Ovary (tissue), 10 donors: ENCODE measurements at places on chromosomes 1 and 21. TPM values are rescaled to one million over a fixed set of nuclear protein-coding genes. Genes with fewer than 3 reads are reported as not detected.
A peak's percentile ranks its signal among the peaks of the same experiment; 100 is the strongest.

DNA sequence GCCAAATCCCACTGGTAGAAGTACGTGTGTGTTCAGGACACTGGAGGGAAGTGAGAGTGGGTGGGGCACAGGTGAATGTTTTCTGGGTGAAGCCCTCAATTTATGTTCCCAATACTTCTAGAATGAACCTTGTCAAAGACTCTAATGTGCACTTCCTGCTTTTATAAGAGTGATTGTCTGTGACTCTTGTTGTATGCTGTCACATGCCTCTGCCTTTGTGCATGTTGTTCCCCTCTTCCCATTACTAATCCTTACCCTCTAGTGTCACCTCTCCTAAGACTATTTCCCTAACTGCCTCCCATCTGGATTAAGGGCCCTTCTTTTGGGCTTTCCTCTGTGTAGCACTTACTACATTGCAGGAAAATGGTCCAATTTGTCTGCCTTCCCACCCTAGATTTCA lies 2.5 kb upstream of the LINGO4 start:
- no peak for DNase-seq

- no peak for DNase-seq
Measured at GRCh38 chr1:211335522-211336157, 9.0 kb downstream of the TRAF5 start.

DNA sequence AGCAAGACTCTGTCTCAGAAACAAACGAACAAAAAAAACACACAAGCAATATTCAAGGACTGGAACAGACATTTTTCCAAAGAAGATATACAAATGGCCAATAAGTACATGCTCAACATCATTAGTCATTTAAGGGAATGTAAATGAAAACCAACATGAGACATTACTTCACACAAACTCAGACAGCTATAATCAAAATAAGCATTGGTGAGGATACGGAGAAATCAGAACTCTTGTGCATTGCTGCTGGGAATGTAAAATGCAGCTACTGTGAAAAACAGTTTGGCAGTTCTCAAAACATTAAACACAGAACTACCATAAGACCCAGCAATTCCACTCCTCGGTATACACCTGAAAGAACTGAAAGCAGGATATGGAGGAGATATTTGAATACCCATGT lies 15.4 kb downstream of the NOL9 start:
- no peak for DNase-seq

- no peak for DNase-seq
Measured at GRCh38 chr21:34298534-34299167, 65.2 kb upstream of the KCNE2 start.

The TCEA3 gene
- 42.0 TPM for total RNA-seq

The SORT1 gene
- total RNA-seq: 5.1 TPM

DNA sequence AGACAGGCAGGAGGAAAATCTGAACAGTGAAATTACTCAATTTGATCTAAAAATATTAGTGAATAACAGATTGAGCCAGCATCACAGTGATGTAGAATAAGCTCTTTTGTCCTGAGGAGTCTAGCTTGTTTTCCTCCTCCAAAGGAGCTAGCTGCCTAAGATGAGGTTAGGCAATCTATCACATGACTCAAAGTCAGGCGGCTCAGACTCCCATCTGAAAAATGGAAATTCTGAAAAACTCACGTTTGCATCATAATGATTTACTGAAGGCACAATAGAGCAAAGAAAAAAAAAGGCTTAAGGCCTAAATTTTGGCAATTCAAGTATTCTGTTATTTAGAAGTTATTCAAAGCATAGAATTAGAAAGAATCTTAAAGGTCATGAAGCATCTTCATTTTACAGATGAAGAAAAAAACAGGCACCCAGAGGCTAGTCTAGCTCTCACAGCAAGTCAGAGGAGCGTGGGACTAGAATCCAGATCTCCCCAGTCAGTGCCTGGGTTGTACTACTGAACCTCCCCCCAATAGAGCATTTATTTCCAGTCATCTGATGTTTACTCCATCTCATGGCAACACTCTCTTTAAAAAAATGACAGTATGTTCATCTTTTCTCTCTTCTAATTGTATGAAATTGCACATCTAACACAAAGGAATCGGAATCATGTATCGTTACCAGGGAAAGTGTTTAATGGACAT lies 62.5 kb upstream of the ATF3 start:
- DNase-seq: no peak

GRCh38 chr1:32363713-32364112 lies 1.4 kb downstream of the TSSK3 start:
- DNase-seq: no peak

DNA sequence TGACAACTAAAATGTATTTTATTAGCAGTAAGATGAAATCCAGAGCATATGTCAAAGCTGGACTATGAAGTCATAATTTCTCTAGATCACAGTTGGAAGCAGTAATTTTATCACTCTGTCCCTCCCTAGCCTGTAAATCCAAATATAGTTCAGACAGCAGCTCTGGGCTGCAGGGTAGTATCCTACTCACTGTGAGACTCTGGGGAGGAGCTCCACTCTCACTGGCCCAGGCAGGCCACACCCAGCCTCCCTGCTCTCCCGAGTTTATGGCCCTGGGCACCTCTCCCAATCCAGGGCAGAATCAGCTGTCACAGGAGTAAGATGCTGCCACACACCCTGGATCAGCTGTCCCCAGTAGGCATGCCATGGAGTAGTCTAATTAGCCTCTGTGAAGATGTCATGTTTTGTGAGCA lies 131.1 kb downstream of the HLCS start:
- no peak for DNase-seq

DNA sequence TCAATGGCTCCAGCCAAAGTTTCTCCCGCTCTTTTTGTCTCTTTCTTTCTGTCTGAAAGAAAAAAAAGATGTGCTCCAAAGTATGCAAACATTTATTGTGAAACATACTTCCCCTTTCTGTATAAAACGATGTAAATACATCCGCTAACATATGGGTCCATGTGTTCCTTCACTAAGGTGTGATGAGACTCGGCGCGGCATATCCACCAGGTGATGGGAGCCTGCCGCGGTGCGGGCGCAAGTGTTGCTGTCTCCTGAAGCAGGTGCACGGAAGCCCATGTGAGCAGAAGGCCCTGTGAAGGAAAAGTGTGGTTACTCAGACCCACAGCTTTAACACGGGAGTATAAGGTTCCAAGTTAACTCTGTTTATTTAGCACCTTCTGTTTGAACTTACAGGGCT lies 466.6 kb upstream of the C1orf87 start:
- no peak for DNase-seq

The RGS13 gene
- total RNA-seq: not detected

- no peak for DNase-seq
Measured at GRCh38 chr1:44323947-44324346, 31.1 kb downstream of the ERI3 start.

The COL8A2 gene
- total RNA-seq: 3.3 TPM

The SPRR2B gene
- 1.2 TPM for total RNA-seq

DNA sequence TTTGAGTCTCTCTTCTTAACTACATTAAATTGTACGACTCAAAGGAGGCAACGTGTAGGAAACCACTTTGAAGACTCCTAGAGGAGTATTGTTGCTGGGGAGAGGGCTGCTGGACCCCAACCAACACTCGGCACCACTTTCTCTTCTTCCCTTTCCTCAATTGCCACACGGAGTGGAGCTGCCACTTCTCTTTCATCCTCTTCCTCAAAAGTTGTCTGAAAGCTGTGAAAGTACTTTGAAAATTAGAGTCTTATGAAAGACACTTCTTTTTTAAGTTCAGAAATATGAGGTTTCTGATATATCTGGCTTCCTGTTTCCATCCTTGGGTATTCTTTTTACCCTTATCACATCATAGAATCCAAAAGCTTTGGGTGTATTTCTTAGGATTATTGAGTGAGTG lies 59.5 kb downstream of the MRPS6 start:
- no peak for DNase-seq

DNA sequence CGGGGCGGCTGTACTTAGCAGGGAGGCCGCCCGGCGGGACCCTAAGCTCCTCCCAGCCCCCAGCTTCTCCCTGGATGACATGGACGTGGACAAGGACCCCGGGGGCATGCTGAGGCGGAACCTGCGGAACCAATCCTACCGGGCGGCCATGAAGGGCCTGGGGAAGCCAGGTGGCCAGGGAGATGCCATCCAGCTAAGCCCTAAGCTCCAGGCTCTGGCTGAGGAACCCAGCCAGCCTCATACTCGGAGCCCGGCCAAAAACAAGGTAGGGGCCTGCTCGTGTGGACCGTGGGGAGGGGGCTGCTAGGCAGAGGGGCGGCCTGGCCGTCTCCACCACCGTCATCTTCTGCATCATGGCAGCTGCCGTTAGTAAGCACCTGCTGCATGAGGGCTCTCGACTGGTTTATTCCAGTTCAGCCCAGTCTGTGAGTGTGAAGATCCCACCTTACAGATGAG lies 9.0 kb downstream of the ARHGEF16 start:
- no peak for DNase-seq

DNA sequence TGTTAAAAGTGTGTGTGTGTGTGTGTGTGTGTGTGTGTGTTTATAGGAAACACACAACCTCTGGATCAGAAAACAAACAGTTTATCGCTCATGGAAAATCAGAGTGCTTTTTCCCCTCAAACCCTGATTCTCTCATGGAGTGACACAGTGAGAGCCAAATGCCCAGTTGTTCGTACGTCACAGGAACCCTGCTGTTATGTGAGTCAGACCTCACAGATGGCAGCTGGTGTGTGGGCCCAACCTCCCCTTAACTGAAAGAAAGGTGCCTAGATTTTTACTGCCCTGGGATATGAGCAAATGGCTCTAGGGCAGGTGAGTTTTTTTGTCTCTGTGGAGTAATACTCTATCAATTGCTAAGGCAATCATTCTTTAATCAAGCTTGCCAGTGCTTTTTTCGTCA lies 1788.1 kb downstream of the BRINP3 start:
- no peak for DNase-seq

GRCh38 chr1:8388732-8389562 lies 71.0 kb downstream of the SLC45A1 start:
- no peak for DNase-seq

The FYB2 gene
- 1.2 TPM for total RNA-seq

The FOXO6 gene
- total RNA-seq: 10.3 TPM

GRCh38 chr1:175409938-175410337 lies 217.4 kb upstream of the KIAA0040 start:
- DNase-seq: no peak

The FAM72B gene
- 0.94 TPM for total RNA-seq

DNA sequence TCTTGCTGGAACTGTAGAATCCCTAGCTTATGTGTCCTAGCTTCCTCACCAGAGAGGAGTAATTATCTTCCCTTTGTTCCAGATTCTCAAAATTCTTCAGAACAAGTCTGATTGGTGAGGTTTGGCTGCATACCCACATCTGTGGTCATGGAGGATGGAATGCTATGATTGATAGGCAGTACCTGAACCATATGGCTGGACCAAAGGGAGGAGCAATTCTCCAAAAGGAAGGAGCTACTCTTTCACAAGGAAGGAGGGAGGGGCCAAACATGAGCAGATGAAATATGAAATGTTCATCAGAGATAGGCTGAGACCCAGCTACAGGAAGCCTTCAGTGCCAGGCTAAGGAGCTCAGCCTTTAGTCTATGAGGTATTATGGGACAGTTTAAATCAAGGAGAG lies 5.0 kb upstream of the RNF19B start:
- no peak for DNase-seq

- no peak for DNase-seq
Measured at GRCh38 chr1:168518201-168518689, 25.6 kb downstream of the XCL2 start.

GRCh38 chr1:247857069-247857984 lies at the start of gene TRIM58:
Gene TRIM58 (plus strand): TSS chr1:247857187. CDS start chr1:247857247, 60 bp downstream.
- DNase-seq: no peak

DNA sequence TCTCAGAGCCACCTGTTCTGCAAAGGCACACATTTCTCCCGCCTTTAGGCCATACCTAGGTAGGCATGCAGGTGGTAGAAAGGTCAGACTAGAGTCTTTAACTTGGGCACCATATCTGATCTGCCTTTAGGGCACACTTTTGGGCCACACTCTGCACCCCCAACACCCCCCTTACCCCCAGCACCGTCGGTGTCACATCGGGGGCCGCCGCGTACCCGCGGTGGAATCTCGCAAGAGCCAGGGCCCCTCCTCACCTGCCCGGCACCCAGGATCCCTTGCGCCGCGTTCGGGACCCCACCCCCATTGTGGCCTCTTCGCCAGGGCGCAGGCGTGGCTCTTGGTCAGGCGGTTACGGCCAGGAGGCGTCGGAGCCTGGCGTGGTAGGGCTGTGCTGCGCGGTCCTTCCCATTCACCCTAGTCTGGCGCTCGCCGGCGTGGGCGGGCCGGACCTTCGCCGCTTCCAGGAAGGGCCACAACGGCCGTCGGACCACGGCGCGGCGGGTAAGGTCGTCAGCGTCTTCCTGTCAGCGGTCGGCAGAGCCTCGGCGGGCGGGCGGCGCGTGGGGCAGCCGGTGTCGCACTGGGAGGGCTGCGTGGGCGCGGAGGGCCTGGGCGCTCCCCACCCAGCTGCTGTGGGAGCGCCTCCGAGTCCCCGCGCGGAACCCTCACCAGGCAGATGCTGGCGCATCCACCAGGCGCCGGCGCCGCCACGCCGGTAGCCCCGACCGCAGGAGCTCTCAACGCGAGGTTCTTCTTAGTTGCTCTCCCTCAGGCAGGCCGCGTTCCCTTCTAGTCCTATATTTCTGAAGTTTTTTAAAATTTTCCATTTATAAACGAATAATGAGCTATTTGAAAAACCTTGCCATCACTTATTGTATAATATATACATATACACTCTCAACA lies at the start of gene DNAH14:
Gene DNAH14, plus strand, starts transcription at position 341 of the 903 bp plus-strand sequence. CDS start 23,028 bp downstream, outside the sequence.
- DNase-seq: peak; percentile 42

- no peak for DNase-seq
Measured at GRCh38 chr1:170395149-170395548, 136.8 kb upstream of the GORAB start.

GRCh38 chr21:25891596-25891995 lies 156.8 kb downstream of the GABPA start:
- DNase-seq: no peak

The OR10J1 gene
- total RNA-seq: not detected

The DPT gene
- 1.3 TPM for total RNA-seq

The LMOD1 gene
- total RNA-seq: 67.2 TPM

The RBM11 gene
- total RNA-seq: 9.1 TPM

The DNASE2B gene
- total RNA-seq: 0.57 TPM

DNA sequence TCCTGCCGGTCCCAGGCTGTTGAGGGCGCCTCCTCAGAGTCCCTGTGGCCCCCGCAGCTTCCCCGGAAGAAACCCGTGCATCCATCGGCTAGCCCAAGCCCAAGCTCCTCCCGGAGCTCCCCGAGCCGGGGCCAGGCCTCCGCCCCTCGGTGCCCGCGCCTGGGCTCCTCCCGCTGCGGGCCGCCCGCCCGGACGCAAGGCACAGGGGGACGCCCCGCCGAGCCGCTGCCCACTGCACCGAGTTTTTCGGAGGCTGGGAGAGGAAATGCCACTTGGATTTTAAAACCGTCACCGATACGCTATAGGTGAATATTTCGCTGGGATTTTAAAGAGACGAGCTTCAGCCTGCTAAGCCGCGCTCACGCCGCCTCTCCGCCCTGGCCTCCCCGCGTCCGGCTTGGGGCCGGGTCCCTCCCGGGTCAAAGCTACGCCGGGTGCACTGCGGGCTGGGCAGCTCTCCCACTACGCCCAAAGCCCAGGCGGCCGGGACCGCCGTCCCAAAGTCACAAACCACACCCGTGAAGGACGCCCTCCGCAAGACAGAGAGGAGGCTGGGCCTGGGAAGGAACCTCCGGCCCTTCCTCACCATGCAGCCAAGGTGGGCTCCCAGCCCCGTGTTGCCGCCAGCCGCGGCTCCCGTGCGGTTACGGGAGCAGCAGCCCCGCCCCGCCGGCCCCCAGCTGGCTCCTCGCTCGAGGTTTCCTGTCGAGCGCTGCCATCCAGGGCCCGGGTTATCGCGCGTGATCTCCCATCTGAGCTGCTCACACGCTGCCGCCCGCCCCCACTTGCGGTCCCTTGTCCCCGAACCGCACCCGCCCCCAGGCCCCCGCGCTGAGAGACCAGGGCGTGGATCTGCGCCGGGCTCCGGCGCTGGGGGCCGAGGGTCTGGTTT lies 63.2 kb downstream of the CD247 start:
- peak; percentile 41 for DNase-seq

The PLA2G2D gene
- total RNA-seq: 0.12 TPM
